ENCODE measurements at places on chromosomes 7 and 10. TPM values are rescaled to one million over a fixed set of nuclear protein-coding genes. Genes with fewer than 3 reads are reported as not detected.

Gene BTBD16
- total RNA-seq = not detected

Gene KNDC1
- total RNA-seq = 0.17 TPM

Gene GDF2
- not detected for total RNA-seq

Gene KCND2
- not detected for total RNA-seq

Gene TNS3
- total RNA-seq = 0.15 TPM

Gene HDAC9
- 1.0 TPM for total RNA-seq

Gene CTAGE4
- 3.1 TPM for total RNA-seq

Data from activated CD4-positive, alpha-beta memory T cell treated with anti-CD3 and anti-CD28 coated beads for 36 hours (primary cell).